ENCODE measurements at places on chromosomes 7 and 10.

GRCh38 chr7:25735674-25736242, 416.2 kb upstream of the NFE2L3 start:
- DNase-seq, result no peak

GRCh38 chr7:6730343-6730633, 23.5 kb upstream of the ZNF12 start:
- no peak for DNase-seq

- no peak for DNase-seq
Measured at GRCh38 chr7:78702770-78703169, 750.7 kb downstream of the MAGI2 start.

GRCh38 chr10:5482016-5482415, 17.4 kb downstream of the CALML5 start:
- no peak for DNase-seq

- no peak for DNase-seq
Measured at GRCh38 chr10:70418229-70418628, 14.3 kb downstream of the EIF4EBP2 start.

- DNase-seq, result no peak
Measured at GRCh38 chr10:14548970-14549369, 218.2 kb upstream of the FRMD4A start.

- DNase-seq, result no peak
Measured at GRCh38 chr10:99976886-99977665, 32.7 kb downstream of the DNMBP start.

- DNase-seq, result no peak
Measured at GRCh38 chr10:113519681-113520115, 33.2 kb upstream of the HABP2 start.

GRCh38 chr7:135193615-135194081, 17.7 kb downstream of the WDR91 start:
- no peak for DNase-seq

GRCh38 chr10:34184939-34185386, 630.1 kb downstream of the PARD3 start:
- no peak for DNase-seq

DNA sequence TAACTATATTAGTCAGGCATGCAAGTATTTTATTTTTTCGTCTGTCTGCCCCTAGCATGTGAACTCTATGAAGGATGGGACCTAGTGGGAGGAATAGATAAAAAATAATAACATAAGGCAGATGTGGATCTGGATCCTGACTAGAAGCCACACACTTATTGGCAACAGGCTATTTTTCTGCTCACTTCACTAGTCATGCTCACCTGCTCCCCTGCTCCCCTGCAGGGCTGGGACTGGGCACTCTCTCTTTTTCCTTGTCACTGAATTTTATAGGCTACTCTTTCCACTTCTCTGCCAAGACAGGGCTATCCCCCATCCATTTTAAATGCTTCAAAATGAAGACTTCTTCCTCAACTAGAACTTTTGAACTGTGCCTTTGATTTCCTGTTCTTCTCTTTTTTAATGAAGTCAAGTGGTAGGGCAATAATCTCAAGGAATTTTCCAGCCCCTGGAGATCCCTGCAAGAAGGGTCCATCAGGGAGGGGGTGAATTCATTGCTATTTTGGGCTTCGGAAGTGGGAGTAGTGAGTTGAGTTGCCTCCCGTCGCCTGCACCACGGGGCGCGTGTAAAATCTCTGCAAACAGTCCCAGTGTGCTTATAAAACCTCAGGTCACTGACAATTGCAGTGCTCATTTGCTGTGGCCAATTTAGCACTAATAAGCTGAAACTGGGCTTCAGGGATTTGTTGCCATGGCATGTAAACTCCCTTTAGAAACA, 156.7 kb upstream of the NPVF start:
- DNase-seq, result no peak

- DNase-seq, result no peak
Measured at GRCh38 chr10:78944723-78945312, 123.9 kb upstream of the ZMIZ1 start.

DNA sequence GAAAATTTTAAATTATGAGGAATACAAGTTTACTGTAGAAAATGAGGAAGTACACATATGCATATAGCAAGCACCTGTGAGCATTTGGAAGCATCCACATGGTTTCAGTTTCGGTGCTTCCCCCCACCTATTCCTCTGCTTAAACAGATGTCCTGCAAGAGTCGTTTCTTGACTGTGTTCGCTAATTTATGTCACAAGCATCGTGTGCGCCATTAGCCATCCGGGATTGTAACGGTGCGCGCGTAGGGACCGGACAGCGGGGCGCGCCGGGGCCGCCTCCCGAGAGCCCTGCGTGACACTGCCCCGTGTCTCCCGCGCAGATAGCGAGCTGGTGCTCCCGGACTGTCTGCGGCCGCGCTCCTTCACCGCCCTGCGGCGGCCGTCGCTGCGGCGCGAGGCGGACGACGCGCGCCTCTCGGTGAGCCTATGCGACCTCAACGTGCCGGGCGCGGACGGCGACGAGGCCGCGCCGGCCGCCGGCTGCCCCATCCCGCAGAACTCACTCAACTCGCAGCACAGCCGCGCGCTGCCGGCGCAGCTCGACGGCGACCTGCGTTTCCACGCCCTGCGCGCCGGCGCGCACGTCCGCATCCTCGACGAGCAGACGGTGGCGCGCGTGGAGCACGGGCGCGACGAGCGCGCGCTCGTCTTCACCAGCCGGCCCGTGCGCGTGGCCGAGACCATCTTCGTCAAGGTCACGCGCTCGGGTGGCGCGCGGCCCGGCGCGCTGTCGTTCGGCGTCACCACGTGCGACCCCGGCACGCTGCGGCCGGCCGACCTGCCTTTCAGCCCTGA, 90.9 kb downstream of the NEURL1 start:
- DNase-seq, result no peak

GRCh38 chr10:133379801-133380666, 972 bp downstream of the PAOX start:
- DNase-seq, result no peak

DNA sequence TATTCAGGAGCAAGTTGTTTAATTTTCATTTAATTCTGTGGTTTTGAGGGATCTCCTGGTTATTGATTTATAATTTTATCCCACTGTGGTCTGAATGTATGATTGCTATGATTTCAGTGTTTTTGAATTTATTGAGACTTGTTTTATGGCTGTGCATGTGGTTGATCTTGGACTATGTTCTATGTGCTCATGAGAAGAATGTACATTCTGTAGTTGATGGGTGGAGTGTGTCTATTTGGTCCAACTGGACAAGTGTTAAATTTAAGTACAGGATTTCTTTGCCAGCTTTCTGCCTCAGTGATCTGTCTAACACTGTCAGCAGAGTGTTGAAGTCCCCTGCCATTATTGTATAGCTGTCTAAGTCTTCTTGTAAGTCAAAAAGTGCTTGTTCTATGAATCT, 34.8 kb upstream of the KIF5B start:
- DNase-seq, result no peak

- DNase-seq, result no peak
Measured at GRCh38 chr7:102842284-102842683, 70.5 kb upstream of the LRRC17 start.

- no peak for DNase-seq
Measured at GRCh38 chr10:92755725-92756124, 66.0 kb downstream of the HHEX start.

DNA sequence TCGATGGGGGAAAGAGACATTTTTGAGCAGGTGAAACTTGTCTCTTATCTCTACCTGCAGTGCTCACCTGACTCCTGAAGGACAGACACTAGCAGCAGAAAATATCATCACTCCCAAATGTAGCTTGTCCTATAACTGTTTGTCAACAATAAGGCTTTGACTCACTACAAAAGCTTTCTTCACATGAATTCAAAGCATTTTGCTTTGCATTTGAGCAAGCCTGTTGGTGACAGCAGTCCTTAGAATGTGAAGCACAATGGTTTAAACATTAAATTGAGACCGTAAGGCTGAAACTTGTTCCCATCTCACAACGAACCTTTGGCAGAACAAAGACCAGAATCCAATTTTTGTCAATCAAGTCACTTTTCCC, 30.6 kb upstream of the ZNRF2 start:
- no peak for DNase-seq

- DNase-seq, result no peak
Measured at GRCh38 chr7:22720791-22721786, 5.9 kb upstream of the IL6 start.

- DNase-seq, result no peak
Measured at GRCh38 chr10:16280595-16280994, 156.2 kb upstream of the PTER start.

DNA sequence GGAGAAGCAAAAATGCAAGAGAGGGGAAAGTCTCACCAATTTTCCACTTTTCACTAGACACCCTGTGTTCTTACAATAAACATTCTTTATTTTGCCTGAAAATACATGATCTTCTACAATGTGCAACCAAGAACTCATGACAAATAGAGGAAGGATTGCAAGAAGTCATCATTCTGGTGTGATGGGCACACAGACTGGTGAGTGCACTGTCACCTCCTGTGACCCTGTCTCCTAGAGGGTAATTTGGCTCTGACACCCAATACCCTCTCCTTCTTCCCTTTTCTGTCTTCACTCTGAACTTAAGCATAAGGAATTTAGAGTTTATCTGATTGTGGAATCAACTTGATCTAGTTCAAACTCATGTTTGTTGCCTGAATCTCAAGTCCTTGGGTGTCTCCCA, 153.7 kb downstream of the SH2D4B start:
- no peak for DNase-seq

- no peak for DNase-seq
Measured at GRCh38 chr10:88964869-88965415, 12.4 kb upstream of the ACTA2 start.

DNA sequence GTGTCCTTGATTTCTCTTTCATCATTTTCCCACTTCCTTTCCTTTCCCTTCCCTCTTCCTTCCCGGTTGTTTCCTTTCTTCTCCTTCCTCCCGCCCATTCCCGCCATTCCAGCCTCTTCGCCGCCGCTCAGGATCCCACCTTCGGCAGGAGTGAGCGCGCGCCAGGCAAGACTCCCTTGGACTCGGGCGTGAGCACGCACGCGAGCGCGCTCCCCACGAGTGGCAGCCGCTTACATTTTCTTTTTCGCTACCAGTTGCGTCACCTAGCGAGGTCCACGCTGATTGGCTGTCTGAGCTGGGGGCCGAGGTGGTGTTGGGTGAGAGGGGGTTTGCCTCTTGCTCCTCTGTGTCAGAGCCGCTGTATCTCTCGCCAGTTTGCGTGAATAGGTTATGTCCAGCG, 11.8 kb downstream of the ZAN start:
- no peak for DNase-seq

GRCh38 chr10:99345350-99345749, 16.2 kb downstream of the CNNM1 start:
- DNase-seq, result no peak

GRCh38 chr7:95470452-95470851, 15.3 kb upstream of the ASB4 start:
- DNase-seq, result no peak

GRCh38 chr7:32275216-32276009, 205.2 kb upstream of the PDE1C start:
- DNase-seq, result no peak

DNA sequence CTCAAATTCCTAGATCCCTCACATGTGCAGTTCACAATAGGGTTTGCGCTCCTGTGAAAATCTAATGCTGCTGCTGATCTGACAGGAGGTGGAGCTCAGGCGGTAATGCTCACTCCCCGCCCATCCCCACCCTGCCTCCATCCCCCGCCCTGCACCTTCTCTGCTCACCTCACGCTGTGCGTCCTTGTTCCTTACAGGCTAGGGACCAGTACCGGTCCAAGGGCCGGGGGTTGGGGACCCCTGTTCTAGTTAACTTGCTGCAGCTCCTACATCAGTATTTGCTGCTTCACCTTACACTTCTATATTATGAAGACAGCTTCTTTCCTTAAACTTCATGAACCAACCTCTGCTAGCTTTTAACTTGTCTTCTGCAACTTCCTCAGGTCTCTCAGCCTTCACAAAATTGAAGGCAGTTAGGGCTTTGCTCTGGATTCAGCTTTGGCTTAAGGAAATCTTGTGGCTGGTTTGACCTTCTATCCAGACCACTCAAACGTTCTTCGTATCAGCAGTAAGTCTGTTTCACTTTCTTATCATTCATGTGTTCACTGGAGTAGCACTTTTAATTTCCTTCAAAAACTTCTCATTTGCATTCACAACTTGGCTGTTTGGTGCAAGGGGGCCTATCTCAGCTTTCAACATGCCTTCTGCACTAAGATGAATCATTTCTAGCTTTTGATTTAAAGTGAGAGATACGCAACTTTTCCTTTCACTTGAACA, 1.7 kb upstream of the TNKS2 start:
- DNase-seq, result no peak

Data from esophagus squamous epithelium (tissue), 5 donors.